Bronchial epithelial cell (primary cell): ENCODE measurements at places on chromosomes 3 and 15.

DNA sequence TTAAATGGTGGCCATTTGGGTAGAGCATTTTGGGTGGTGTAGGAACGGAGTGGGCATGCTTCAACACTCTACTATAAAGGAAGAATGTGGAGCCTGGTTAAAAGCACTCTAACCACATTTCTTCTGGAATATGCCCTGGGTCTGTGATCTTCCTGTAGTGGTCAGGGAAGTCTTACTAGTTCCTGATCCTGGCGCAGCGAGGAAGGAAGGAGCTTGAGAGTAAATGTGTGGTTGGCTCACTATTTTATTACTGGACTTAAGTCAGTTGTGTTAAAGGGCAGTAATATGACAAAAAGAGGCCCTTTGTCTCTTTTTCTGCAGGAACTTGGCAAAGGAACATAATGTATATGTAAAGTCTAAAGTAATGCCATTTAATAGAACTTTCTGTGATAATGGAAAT lies 197.6 kb upstream of the ZPLD1 start:
- no peak for DNase-seq

DNA sequence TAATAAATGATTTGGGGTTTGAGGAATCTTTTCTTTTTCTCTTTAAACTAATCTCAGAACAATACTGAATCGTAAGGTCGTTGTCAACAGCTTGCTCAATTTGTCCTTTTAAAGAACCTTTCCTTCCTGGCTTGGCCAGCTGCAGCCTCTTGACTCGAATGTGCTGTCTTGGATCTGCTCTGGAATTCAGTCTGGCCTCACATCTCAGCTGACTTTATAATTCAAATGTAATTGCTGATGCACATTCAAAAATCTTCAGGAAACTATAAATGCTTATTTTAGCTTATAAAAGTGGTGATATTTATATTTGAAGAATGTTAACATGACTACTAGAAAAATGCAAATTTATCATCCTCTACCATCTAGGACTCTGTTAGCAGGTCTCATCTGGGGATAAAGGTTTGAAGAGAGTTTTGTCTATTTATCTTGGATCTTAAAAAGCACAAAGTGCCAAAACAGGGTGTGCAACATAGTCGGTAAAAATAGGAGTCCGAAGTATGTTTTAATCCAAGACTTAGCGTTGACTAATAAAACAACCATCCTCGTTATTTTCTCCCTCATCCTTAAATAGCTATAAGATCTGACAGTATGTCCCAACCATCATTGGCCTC lies 1035.2 kb downstream of the MCTP2 start:
- DNase-seq: no peak

- no peak for DNase-seq
Measured at GRCh38 chr3:30324587-30324986, 281.8 kb upstream of the TGFBR2 start.

DNA sequence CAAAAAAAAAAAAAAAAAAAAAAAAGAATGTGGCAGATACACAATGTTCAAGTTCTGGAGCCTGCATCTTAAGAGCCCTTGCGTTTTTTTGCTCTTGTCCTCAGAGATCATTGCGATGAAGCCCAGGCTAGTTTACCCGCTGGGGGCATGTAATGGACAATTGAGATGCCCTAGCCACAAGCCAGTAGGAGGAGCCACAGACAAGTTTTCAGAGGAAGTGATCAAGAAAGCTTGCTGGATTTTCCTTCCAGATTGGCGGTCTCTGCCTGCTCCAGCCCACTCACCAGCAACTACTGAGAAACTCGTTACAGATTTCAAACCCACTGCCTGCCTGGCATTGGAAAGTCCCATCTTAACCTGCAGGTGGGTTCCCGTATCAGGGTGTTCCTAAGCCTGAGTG lies 192.1 kb upstream of the EOMES start:
- DNase-seq: no peak

DNA sequence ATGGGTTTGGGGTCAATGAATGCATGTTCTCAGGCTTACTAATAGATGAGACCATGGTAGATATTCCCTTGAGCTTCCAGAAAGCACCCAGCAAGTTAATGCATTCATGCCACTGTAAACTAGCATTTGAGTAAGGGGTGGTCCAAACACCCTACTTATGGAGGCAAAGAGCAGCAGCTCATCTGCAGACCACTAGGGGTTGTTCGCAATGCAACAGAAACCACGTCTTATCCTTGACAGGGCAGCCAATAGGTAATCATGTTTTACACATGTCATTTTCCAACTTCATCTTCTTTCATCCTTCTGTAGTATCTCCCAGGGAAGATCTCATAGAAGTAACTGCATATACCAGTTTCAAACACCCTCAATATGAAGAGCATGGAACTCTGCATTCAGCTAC lies 330.2 kb downstream of the RORA start:
- no peak for DNase-seq

- DNase-seq: no peak
Measured at GRCh38 chr3:145716519-145716918, 444.5 kb downstream of the PLOD2 start.

- DNase-seq: peak; percentile 40
Measured at GRCh38 chr15:63402498-63403253, 21.0 kb upstream of the CA12 start.

GRCh38 chr3:143146486-143147274 lies 27.1 kb downstream of the CHST2 start:
- DNase-seq: no peak

DNA sequence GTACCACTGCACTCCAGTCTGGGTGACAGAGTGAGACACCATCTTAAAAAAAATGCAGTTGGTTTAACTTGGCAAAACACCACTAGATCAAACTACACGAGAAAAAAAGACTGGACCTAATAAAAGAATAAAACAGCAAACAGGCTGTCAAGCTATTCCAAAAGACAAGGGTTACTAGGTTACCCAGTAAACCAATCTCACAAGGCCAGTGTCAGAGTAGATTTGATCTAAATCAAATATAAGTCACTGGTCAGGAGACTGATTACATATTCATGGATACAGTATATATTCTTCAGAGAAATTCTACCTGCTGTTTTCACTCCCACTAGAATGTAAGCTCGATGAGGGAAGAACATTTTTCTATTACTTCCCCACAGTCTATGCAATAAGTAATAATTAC lies 2.5 kb upstream of the GANC start:
- no peak for DNase-seq

GRCh38 chr3:184537885-184538665 lies 23.5 kb upstream of the EPHB3 start:
- DNase-seq: no peak

DNA sequence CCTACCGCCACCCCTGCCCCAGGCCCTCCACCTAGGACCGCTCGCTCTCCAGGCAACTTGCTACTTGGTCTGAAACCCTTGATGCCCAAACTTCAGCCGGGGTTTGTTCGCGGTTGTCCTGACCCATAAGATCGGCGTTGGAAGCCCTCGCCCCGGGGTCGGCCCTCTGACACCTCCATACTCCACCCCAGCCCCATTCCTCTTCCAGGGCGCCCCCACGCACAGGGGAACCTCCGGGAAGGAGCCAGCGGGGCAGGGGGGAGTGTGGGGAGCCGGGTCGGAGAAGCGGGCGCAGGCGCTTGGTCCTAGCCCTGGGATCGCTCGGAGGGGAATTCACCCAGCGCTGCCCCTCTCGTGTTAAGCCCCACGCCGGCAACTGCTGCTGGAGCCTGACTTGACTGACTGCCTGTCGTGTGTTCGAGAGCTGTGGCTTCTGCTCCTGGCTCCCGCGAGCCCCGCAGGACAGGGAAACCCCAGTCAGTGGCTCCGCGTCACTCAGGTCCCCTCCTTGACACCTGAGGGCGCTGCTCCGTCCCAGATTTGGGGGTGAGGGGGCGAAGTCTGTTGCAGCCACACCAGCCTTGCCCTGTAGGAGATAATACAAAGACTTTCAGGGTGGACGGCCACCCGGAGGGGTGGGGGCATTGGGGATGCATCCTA lies 675 bp downstream of the RYR3 start:
- DNase-seq: no peak

DNA sequence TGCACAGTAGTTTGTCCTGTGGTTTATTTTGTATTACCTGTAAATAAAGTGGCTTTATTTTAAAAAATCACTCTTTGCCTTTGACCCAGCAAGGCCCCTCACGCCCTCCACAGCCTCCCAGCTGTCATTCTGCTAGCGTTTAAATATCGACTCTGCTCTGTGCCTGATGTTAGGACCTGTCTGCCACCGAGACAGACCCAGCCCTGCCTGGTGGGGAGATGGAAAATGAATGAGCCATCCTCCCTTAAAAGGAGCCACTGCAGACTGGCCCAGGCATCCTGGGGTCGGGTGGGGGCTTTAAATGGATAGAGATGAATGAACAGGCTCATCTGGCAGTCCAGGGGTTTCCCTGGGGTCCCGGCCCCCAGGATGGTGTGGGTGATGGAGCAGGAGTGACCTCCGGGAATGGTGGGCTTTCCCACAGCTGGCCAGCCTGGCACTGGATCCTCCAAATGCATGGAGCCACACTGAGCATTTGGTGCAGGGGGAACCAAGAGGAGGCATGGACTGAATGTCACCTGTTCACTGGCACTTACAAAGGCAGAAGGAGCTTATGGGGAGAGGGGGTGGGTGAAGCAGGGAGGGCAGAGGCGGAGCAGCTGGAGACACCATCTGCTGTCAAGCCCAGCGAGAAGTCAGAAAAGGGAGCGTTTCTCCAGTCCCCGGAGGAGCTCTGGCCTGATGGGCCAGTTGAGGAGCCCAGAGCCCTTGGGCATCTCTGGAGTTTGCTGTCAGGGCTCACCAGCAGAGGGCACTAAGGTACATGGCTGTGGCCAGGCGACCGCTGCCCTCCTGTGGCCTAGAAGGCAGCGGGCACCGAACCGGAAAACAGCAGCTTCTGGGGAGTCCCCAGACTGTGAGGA lies 11.9 kb downstream of the GRM2 start:
- DNase-seq: peak; percentile 55

- no peak for DNase-seq
Measured at GRCh38 chr3:138470687-138471086, 36.3 kb downstream of the ESYT3 start.

GRCh38 chr3:190658106-190658505 lies 144.2 kb downstream of the IL1RAP start:
- DNase-seq: no peak

DNA sequence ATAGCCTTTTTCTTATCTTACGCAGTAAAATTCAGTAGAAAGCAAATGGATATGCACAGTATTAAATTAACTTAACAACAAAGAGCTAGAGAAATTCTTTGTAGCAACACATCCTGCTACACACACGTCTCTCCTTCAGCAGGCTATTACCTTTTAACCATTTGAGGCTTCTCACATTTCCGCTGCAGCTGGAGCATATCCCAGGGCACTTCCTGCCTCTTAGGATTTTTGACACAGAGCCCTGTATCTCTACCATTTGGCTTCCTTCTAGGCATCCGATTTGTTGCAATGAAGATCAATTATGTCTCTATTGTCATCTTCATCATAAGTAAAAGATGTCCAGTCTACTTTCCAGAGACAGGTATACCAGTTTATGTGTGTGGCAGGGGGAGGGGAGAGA lies 292.4 kb upstream of the CBLB start:
- peak; percentile 19 for DNase-seq

GRCh38 chr15:89498574-89498906 lies 2.2 kb upstream of the RHCG start:
- DNase-seq: no peak

- DNase-seq: no peak
Measured at GRCh38 chr15:92968926-92969651, 69.0 kb downstream of the CHD2 start.

DNA sequence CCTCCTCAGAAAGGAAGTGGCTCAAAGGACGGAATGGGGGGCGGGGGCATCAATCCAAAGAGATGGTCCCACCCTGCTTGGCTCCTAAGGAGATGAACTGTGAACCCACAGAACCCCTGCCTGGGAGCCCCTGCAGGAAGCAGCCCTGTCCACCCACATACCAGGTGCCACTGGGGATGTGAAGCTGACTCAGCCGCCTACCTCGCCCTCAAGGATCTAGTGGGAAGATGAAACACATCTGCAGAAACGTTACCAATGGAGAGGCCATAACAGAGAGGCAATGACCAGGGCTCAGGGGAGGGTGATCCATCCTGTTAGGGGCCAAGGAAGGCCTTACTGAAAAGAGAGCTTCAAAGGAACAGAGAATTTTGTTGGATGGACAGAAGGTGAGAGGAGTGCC lies 35.1 kb downstream of the EAF1 start:
- DNase-seq: peak; percentile 5

DNA sequence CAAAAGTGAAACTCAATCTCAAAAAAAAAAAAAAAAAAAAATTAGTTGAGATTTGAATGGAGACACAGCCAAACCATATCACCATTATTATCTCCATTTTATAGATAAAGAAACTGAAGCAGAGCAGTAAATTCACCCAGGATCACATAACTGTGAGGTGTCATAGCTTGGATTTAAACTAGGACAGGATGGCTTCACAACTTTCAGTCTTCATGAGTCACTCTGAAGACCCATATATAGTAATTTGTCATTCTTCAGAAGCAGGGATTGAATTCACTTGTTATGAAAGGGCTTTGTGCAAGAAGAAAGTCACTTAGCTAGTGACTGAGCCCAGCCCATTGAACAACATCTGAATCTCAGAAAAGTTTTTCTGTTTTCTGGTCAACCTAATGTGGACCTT lies 60.5 kb upstream of the LRIG1 start:
- DNase-seq: peak; percentile 40

DNA sequence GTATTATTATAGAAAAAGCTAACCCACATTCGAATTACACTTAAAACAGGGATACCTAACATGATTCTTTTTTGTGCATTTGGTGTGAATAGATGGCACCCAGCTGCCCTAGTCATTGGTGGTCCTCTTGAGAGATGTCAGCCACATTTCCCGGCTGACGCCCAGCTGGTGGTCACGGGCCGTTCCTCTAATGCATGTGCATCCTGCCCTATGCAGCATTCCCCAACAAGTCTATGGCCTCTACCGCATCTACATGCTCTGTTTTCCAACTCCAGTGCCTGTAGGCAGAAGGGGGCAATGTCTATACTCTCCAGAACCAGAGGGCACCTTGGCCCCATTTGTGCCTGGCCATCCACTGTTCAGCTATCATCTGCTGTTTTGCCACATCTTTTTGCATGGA lies 78.6 kb upstream of the PRICKLE2 start:
- no peak for DNase-seq

GRCh38 chr3:141108039-141108438 lies 56.9 kb downstream of the SPSB4 start:
- no peak for DNase-seq

DNA sequence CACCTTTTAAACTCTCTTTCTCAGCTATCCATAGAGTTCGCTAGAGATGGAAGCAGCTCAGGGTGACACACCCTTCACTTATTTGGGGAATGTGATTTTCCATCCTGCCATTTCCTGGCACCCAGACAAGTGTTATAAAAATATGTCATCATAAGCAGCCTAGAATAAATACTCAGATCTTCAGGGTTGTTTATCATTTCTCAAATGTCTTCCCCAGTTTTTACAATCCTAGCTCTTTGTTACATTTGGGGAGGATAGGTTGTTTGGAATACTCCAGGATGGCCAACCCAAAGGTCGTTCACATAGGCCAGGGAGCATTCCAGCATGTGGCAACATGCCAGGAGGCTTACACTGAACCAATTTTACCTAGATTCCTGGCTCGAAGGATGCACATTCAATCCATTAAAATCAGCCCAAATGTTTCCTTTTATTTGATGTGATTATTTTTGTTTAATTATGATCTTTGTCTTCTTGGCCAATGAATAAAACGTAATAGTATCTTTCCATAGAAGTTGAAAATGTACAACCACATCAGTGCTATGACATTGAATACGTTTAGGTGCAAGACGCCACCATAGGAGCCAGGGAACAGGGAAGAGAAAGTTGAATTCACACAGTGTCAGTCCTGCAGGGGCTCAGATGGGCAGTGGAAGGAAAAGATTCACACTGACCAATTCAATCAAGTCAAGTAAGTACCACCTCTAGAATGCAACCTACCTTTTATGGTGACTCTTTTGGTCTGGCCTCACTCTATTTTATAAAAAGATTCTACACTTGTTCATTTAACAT lies 537.7 kb upstream of the MDFIC2 start:
- DNase-seq: peak; percentile 87

GRCh38 chr3:8385848-8386620 lies 115.6 kb upstream of the LMCD1 start:
- DNase-seq: peak; percentile 29
